ENCODE measurements at places on chromosomes 16 and 17. TPM values are rescaled to one million over a fixed set of nuclear protein-coding genes. Genes with fewer than 3 reads are reported as not detected.
A peak's percentile ranks its signal among the peaks of the same experiment; 100 is the strongest.

DNA sequence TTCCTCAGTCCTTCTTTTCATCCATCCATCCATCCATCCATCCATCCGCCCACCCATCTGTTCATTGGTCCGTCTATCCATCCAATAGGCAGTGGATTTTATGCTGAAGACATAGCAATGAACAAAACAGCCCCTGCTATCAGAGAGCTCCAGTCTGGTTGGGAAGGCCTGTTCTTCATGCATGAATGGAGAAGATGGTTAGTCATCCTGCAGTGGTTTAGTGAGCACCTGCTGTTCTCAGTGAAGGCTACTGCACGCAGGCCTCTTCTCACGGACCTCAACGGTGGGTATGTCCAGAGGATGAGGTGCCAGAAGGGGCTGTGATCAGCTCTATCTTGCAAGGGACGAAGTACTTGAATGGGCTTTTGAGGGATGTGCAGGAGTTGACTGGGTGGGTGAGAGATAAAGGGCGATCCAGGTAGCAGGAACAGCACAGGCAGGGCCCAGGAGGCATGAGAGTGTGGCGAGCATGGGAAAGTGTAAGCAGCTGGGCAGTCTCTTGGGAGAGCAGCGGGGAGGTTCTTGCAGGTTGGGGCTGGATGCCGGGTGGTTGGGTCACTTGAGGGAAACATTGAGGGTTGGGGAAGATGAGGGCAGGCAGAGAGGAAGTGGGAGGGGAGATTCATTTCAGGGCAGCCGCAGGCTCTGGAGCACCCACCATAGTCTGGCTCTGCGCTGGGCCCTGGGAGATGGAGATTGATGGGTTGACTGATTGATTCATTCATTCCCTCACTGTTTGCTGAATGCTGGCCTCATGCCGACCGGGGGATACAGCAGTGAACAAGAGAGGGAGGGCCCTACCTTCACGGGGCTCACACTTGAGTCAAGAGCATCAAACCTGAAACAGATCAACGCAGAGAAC is 115.0 kb upstream of the CIBAR2 start:
- no peak overlapping the region for H3K27ac ChIP-seq
- H3K4me1 ChIP-seq, result peaks cover 37% of the 10 kb centered on the region
- H3K27me3 ChIP-seq, result no peaks in the 10 kb centered on the region
- DNase-seq, result no peak
- H3K36me3 ChIP-seq, result no peaks in the 10 kb centered on the region

DNA sequence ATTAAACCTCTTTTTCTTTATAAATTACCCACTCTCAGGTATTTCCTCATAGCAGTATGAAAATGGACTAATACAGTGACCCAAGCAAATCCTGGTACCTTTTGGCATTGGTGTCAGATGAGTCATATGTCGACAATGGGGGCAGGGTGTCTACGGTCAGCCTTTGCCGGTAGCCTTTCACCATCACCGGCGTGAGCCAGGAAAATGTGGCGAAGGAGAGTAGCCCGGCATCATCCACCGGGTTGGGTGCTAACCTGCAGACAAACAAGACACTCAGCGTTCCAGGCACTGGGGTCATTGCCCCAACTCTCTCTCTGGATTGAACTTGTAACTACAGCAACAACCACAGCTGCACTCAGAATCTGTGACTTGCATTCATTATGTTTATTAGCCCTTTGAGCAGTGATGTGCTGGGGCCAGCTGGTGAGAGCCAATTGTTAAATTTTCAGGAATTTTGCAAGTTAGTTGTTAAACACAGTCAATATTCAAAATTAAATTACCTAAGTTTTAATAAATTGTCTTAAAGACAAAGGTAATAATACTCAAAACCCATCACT is 11.9 kb downstream of the ABCC12 start:
- H3K27ac ChIP-seq, result no peak overlapping the region
- no peak for DNase-seq
- H3K36me3 ChIP-seq, result no peaks in the 10 kb centered on the region
- no peak overlapping the region for H3K4me3 ChIP-seq

DNA sequence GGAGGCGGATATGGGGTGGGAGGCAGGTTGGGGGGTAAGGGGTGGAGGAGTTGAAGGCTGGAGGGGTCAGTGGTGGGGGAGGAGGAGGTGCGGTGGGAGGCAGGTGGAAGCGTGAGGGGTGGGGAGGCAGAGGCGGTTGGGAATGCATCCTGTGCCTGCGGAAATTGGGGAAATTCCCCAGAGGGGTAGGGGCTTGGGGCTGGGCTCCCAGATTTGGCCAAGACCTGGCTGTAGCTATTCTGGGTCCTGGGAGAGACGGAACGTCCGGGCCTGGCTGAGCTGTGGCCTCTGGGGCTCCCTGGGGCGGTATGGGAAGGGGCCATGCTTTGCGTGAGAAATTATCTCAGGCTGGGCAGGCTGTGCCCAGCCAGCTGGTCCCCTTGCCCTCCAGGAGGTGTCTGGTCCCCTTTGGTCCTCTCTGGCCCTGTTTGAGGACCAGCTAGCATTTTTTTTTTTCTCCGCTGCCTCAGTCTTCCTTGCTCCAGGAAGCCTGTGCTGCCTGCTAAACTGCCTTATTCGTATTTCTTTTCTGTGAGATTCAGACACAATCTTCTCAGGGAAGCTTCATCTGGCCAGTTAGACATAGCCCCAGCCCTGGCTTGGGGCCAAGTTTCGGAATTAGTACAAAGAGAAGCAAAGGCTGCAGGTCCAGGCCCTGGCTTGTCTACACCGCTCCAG is 7.3 kb upstream of the TRPV2 start:
- peak; percentile 70 for DNase-seq
- H3K4me3 ChIP-seq, result no peak overlapping the region
- H3K27ac ChIP-seq, result peak overlapping the region; percentile 57
- no peaks in the 10 kb centered on the region for H3K27me3 ChIP-seq
- peaks cover 6% of the 10 kb centered on the region for H3K4me1 ChIP-seq
- no peaks in the 10 kb centered on the region for H3K36me3 ChIP-seq

DNA sequence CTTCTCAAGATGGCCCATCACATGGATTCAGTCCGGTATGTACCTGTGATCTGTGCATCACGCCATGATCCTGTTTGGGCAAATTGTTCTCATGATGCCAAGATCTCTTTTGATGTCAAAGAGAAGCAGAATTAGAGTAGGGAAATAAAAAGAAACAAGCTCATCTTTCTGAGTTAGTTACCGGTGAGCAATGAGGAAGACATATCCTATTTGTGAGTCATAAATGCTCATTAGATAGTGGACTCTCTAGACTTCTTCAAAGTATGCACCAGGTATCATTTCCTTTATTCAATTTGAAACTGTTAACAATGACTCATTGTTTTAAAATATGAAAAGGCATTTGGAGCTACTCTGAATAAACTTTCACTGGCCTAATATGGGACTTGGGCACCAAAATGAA is 8.0 kb upstream of the KRTAP4-12 start:
- no peak overlapping the region for H3K4me3 ChIP-seq
- no peaks in the 10 kb centered on the region for H3K4me1 ChIP-seq
- no peaks in the 10 kb centered on the region for H3K36me3 ChIP-seq
- no peak for DNase-seq
- no peak overlapping the region for H3K27ac ChIP-seq

DNA sequence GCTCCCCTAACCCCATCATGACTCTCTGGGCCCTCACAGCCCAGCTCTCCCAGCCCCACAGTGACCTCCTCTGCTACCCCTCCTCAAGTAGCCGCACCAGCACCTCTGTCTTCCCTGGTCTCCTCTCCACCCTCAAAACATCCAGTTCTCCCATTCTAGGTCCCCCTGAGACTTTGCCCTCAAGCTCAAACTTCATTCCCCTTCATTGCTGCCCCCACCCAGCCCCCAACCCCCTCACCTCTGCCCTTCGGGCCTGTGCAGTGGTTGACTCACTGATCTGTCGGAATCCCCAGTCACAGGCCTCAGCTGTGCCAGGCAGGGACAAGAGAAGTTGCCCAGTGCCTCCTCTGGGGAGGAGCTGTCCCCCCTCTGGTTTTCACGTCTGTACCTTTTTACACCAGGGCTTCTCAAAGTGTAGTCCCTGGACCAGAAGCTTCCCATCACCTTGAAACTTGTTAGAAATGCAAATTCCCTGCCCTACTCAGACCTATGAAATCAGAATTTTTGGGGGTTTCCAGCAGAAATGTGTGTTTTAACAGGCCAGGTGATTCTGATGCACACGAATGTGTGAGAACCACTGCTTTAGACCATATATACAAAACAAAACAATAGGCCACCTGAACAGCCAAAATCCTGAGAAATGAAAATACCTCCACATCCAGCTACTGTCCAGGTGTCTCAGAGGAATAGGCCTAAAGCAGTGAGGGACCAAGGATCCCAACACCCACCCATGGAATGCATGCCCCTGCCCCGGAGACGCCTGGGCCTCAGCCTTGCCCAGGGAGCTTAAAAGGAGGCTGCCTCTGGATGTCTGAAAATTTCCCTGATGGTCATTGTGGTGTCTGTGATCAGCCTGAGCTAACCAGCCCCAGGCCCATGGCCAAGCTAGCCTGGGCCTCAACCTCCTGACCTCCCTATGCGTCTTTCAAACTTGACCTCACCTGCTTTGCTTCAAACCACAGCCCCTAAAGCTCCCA is 853 bp upstream of the DOK4 start:
- H3K27me3 ChIP-seq, result no peaks in the 10 kb centered on the region
- no peak for DNase-seq
- peak overlapping the region; percentile 83 for H3K27ac ChIP-seq
- H3K36me3 ChIP-seq, result no peaks in the 10 kb centered on the region
- peak overlapping the region; percentile 41 for H3K4me3 ChIP-seq

DNA sequence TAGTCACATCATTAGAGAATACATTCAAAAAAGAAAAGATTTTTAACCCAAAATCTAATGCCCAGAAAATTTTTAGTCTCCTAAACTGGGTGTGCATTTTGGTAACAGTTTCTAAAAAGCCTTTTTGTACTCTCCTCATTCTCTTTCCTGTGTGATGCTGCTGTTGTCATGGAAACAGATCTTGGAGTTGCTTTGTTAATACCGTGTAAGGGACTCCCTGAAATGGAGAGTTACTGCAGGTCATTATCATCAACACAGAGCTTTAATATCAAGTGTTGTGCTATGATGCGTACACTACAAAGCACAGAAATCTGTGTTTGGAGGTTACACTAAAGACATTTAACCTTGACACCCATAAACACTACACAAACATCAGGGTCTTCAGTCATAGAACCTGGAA is 216.3 kb downstream of the PRKCA start:
- no peak overlapping the region for H3K27ac ChIP-seq
- H3K4me1 ChIP-seq, result peaks cover 10% of the 10 kb centered on the region
- no peak for DNase-seq
- no peaks in the 10 kb centered on the region for H3K36me3 ChIP-seq

- peak within 1 kb of the TSS; percentile 36 for H3K4me3 ChIP-seq
- DNase-seq, result no peak
- no peaks in the 10 kb centered on the region for H3K27me3 ChIP-seq
- no peak within 1 kb of the TSS for H3K27ac ChIP-seq
- H3K4me1 ChIP-seq, result no peaks in the 10 kb centered on the region
Measured at GRCh38 chr17:45221081-45222013, at the start of gene FMNL1. FMNL1 (plus strand) TSS chr17:45221885; CDS start chr17:45222125, 240 bp downstream.

GRCh38 chr17:2175294-2175628 is 120.4 kb downstream of the HIC1 start:
- no peaks in the 10 kb centered on the region for H3K27me3 ChIP-seq
- H3K4me1 ChIP-seq, result peaks cover 58% of the 10 kb centered on the region
- H3K36me3 ChIP-seq, result no peaks in the 10 kb centered on the region

DNA sequence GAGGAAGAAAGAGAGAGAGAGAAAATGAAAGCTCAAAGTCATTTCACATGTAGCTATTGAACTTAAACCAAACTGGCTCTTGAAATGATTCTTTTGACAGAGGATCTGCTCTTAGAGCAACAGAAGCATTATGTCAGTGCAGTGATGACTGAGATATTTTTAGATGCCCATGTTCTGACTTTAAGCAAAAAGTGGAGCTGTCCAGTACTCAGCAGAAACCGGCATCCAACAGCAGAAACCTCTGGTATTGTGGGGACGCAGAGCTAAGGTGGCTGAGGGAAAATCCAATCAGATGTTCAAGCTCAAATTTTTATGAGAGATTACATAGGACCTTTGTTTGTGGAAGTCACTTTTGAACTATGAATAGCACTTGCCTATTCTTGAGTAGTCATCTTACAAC is 69.8 kb upstream of the ANKFN1 start:
- no peak overlapping the region for H3K27ac ChIP-seq
- H3K27me3 ChIP-seq, result no peaks in the 10 kb centered on the region
- no peaks in the 10 kb centered on the region for H3K36me3 ChIP-seq
- H3K4me3 ChIP-seq, result no peak overlapping the region
- H3K4me1 ChIP-seq, result no peaks in the 10 kb centered on the region

DNA sequence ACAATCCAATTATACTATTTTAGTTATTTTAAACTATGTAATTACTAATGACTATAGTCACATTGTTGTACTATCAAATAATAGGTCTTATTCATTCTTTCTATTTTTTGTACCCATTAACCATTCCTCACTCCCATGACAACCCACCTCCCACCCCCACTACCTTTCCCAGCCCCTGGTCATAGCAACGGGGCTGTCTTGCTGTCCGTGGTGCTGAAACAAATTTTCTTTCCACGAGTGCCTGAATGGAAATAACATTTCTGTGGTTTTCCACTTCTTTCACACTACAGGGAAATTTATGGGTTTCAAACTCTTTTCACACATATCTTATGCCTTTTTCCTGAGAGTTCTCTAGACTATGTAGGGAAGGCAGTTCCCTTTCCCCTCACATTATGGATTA is 326.6 kb downstream of the PHKB start:
- DNase-seq, result no peak
- H3K4me1 ChIP-seq, result no peaks in the 10 kb centered on the region
- H3K36me3 ChIP-seq, result no peaks in the 10 kb centered on the region
- no peak overlapping the region for H3K4me3 ChIP-seq
- no peak overlapping the region for H3K27ac ChIP-seq
- H3K27me3 ChIP-seq, result no peaks in the 10 kb centered on the region

DNA sequence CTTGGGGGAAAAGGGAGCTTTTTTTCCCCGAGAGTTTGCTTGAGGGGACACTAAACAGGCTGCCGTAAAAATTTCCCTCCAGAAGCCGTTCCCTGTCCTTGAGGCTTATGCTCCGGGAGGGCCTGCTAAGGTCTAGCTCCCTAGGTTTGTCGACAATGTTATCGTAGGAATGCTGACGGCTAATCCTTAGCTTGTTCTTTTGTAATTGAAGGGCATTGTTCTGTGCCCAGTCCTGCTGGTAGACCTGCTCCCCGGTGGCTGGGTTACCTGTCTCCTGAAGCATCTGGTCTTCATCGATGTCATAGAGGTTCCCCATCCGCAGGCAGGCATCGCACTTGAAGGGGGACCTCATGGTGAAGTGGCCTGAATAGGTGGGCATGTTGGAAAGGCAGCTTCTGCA is 418.7 kb downstream of the GRIN2A start:
- DNase-seq, result no peak
- no peaks in the 10 kb centered on the region for H3K4me1 ChIP-seq
- H3K4me3 ChIP-seq, result no peak overlapping the region
- no peaks in the 10 kb centered on the region for H3K36me3 ChIP-seq
- H3K27ac ChIP-seq, result no peak overlapping the region
- no peaks in the 10 kb centered on the region for H3K27me3 ChIP-seq

GRCh38 chr17:5819396-5819795 is 235.1 kb upstream of the NLRP1 start:
- no peak for DNase-seq
- H3K4me1 ChIP-seq, result no peaks in the 10 kb centered on the region

GRCh38 chr17:67708378-67708777 is 9.4 kb upstream of the NOL11 start:
- H3K27me3 ChIP-seq, result no peaks in the 10 kb centered on the region
- no peaks in the 10 kb centered on the region for H3K4me1 ChIP-seq
- no peak overlapping the region for H3K4me3 ChIP-seq
- no peak for DNase-seq

Gene ZNF624
- total RNA-seq, result 8.5 TPM

Gene TUBG2
- total RNA-seq, result 30.0 TPM

Gene ASIC2
- 0.24 TPM for total RNA-seq

Gene TMED6
- total RNA-seq, result 0.53 TPM

Gene OR1A2
- total RNA-seq, result not detected

Gene TEX19
- not detected for total RNA-seq

Measured in ovary (tissue), 10 donors.